Body of pancreas (tissue), 4 donors: ENCODE measurements at places on chromosomes 4 and X. TPM values are rescaled to one million over a fixed set of nuclear protein-coding genes. Genes with fewer than 3 reads are reported as not detected.

The FAM241A gene
- 2.0 TPM for total RNA-seq

- DNase-seq: no peak
Measured at GRCh38 chr4:103098341-103098740, 1.3 kb downstream of the BDH2 start.

DNA sequence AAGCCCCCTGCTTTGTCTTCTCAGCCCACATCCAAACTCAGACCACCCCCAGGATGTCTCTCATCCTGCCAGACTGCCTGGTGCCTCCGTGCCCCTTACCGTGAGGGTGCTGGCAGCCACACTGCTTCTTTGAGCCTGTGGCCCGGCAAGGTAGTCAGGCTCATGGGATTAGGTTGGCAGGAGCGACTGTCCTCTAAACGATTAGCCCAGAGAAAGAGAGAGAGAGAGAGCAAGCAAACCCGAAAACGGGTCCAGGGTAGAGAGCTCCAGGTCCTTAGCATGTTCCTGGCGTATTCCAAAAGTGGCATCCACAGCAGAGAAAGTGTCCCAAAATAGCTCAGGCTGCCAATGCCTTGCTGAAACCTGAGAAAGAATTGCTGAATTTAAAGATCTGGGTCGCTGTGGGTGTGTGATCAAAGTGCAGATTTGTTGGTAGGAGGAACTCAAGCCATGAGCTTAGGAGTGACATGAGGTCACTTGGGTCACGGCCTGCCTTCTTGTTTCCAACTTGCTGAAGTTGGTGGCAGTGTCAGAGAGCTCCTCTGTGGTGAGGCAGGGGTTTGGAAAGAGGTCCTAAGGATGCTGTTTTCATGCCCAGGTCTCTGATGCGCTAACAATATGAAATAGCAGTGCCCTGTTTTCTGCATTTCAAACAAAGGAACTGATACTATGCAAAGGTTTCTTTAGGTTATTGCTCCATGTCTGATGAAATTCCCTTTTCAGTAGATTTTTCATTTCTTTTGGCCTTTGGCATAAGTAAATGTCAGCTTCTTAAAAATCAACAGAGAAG, 81.6 kb downstream of the RTL9 start:
- DNase-seq: no peak

- no peak for DNase-seq
Measured at GRCh38 chr4:19152264-19152663, 1099.4 kb upstream of the SLIT2 start.

DNA sequence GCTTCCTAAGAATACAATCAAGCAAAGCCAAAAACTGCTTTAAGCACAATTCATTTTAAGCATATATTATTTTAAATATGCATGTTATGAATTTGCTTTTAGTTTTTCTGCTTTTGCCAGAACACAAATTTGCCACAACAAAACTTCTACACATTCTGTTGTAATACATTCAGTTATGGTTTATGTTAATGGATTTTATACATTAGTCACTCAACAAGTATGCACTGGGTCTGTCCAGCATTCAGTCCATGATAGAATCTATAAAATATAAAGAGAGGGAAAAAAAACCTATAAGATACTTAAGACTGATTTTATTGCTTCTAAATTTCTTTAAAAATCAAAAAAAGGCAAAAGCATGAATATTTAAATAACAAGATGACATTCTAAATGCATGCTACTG, 22.2 kb downstream of the IQCM start:
- DNase-seq: no peak
